ENCODE measurements at places on chromosomes 12 and 14.

GRCh38 chr12:46855760-46856159 lies 30.0 kb upstream of the SLC38A4 start:
- no peak for DNase-seq

GRCh38 chr14:60677701-60678100 lies 28.4 kb upstream of the SIX1 start:
- DNase-seq: no peak

GRCh38 chr14:95891742-95892141 lies 15.1 kb downstream of the TUNAR start:
- DNase-seq: no peak

DNA sequence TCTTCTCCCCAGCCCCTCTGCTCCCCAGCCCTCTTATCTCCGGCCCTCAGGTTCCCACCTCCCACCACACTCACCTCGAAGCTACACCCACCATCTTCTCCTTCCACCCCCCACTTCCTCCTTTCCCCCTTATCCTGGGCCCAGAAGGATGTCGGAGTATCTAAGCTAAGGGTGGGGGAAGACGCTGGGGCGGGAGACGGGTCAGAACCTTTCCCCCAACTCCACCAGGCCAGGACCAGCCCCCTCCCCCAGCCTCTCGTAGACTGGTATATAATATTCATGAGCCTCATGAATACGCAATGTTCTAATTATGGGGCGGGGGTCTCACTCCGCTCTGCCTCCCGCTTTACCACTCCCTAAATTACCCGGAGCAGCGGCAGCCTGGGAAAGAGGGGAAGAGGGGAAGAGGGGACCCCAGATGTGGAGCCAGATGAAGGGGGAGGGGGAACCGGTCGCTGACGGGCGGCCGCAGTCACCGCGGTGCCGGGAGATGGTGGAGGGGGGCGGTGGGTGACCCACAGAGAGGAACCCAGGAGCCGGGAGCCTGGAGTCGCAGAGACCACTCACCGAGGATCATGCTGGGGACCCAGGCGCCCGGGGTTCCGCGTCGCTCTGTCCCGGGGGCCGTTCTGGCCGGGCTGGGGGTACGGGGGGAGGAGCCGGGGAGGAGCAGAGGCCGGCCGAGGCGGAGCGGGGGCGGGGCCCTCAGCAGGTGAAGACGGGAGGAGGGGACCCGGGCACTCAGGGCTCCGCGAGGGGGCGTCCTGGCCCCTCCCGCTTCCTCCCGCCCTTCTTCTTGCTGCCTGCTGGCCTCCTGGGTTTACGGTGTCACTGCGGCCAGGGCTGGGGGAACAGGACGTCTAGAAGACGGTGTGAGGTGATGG lies 6.4 kb upstream of the ZNF385A start:
- peak; percentile 24 for DNase-seq

DNA sequence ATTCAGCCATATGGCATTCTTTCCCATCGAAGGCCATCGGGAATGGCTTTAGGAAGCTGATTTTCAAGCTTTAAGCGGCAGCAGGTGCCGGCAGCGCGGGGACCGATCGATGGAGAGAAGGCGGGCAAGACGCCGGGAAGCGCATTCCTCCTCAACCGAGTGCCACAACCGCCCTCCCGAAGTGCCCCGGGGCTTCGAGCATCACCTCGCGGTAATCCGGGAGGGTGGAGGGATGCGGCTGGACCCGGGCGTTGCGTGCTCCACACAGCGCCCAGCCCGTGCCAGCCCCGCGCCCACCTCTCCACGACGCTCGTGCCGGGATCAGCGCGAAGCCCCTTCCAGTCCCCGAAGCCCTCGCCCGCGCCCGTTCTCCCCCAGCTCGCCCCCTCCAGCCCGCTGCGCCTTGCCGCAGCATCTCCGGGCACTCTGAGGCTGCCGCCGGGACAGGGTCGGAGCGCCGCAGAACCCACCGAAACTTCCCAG lies 3.2 kb downstream of the USP44 start:
- peak; percentile 37 for DNase-seq

DNA sequence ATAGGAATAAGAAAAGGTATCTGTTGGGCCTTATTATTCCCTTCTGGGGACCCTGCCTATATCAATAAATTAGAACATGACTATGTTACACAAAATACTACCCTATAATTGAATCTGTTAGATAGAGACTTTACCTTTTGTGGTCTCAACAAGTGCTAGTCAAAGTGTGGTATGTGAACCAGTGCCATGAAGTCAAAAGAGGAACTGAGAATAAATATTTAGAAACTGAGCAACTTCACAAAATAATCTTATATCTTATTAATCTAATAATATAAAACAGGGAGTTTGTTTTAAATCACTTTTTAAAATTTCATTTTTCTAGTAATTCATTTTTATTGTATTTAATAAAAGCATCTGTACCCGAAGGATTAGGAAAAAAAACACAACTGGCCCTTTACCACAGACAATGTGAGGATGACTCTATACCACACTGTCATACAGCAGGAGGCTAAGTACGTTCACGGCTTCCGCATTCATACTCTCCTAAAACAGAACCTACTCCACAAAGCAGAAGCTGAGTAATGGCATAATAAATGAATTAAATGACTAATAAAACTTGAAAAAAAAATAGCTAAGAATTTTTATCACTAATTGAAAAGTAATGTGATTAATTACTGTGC lies 42.1 kb downstream of the SEC23A start:
- no peak for DNase-seq

- no peak for DNase-seq
Observed at GRCh38 chr14:52079239-52079959, 10.5 kb upstream of the NID2 start.

Measured in NCI-H1105 (cell line).